Caco-2 (cell line): ENCODE measurements at places on chromosomes 3 and 15. TPM values are rescaled to one million over a fixed set of nuclear protein-coding genes. Genes with fewer than 3 reads are reported as not detected.

GRCh38 chr3:31789429-31789828 is 191.6 kb downstream of the OSBPL10 start:
- H3K27ac ChIP-seq = no peak overlapping the region
- no peaks in the 10 kb centered on the region for H3K4me1 ChIP-seq
- no peak overlapping the region for H3K4me3 ChIP-seq
- H3K36me3 ChIP-seq = no peaks in the 10 kb centered on the region

IL16 gene
- total RNA-seq = not detected in 2 replicates

- no peak overlapping the region for H3K4me3 ChIP-seq
- no peaks in the 10 kb centered on the region for H3K27me3 ChIP-seq
- no peak for DNase-seq
- no peak overlapping the region for H3K27ac ChIP-seq
- H3K4me1 ChIP-seq = peaks cover 30% of the 10 kb centered on the region
- H3K36me3 ChIP-seq = no peaks in the 10 kb centered on the region
These were observed 3.3 kb upstream of the CSK start for GRCh38 chr15:74778599-74778970.

DNA sequence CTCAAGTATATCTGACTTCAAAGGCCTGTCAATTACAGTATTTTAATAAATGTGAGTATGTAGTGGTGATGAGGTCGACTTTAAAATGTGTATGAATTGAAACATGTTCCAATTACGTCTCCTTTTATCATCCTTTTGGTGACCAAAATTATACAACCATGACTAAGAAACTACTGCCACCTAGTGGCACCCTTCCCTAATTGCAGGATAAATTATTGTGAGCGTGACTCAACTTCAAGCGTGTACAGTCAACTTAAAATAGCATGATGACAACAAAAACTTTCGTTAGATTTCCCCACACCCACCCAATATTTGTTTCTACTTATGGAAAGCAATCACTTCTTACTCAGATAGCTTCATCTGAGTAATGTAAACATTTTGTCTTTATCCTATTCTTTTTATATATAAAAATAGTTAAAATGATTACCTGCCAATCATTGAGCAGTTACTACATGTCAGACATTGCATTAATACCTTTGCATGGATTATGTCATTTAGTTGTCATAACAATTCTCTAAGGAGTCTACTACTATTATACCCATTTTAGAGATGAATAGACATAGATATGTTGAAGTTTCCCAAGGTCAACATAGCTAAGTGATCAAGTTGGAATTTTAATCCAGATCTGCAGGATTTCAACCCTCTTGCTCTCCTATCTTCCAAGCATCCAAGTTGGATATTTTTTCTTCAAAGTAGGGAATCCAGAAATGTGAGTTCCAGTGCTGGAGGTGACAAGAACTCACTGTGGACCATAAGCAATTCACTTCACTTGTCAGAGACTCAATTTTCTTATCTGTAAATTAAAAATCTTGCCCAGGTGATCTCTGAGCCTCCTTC is 106.0 kb downstream of the MEX3B start:
- no peaks in the 10 kb centered on the region for H3K36me3 ChIP-seq
- no peak overlapping the region for H3K27ac ChIP-seq
- H3K27me3 ChIP-seq = no peaks in the 10 kb centered on the region
- peak; percentile 12 for DNase-seq
- no peaks in the 10 kb centered on the region for H3K4me1 ChIP-seq

CCDC9B gene
- 0.86 and 0.95 TPM in 2 replicates for total RNA-seq

FBXO22 gene
- total RNA-seq = 43.9 and 47.7 TPM in 2 replicates
